ENCODE measurements at places on chromosomes 4 and X.

GRCh38 chr4:1514612-1515011 is 108.4 kb upstream of the NKX1-1 start:
- DNase-seq = no peak

GRCh38 chr4:85370400-85371032 is 104.4 kb upstream of the ARHGAP24 start:
- peak; percentile 38 for DNase-seq

DNA sequence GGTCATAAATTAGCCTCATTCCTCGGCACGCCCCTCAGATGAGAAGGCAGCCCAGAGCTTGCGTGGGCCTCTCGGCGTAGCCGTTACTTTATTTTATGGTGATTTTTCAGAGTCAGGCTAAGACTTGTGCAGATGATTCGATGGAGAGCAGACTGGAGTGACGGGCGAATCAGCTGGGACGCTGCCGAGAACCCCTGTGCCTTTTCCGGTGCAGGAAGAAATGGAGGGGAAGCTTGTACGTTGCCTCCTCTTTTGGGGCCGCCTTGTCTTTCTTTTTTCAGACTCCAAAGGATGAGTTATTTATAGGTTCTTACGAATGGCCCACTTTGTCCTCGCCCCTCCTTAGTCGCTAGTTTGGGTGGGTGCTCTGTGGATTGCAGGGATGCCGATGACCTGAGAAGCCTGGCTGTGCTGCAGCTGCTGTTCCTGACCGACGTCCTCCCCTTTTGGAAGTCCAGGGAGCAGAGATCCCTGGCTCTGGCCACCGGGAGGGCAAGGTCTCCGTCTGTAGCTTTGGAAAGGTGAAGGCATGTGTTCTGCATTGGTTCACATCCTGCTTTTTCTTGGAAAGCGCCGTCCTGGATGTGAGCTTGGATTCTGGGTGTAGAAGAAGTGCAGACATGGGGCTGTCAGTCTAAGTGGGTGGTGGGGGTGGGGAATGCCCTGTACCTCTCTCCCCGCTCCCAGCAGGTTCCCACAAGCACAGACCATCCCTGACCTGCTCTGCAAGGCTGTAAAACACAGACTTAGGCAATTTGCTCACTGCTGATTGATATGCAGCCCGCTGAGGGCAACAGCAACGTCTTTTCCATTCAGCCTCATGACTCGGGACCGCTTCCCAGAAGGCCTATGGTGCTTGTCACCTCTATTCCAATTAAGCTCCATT is 9.3 kb downstream of the SORCS2 start:
- DNase-seq = no peak

- DNase-seq = no peak
Observed at GRCh38 chr4:176189891-176190795, 5.2 kb downstream of the SPATA4 start.

- no peak for DNase-seq
Observed at GRCh38 chrX:132094164-132094563, 33.7 kb downstream of the FRMD7 start.

- no peak for DNase-seq
Observed at GRCh38 chrX:1380672-1381233, 11.2 kb downstream of the SLC25A6 start.

DNA sequence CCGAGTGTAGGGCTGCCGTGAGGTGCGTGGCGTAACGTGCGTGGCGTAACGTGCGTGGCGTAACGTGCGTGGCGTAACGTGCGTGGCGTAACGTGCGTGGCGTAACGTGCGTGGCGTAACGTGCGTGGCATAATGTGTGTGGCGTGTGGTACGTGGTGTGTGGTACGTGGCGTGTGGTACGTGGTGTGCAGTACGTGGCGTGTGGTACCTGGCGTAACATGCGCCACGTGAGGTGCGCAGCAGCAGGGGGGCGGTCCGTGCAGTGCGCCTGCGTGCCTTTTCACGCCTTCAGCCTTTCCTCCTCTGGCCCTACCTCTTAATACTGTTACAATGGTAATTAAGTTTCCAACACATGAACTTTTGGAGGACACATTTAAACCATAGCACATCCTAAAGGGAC is at the start of gene TFDP3:
TSS of gene TFDP3 (minus strand) at position 26 of the 400 bp plus-strand sequence. CDS start 95 bp downstream, outside the sequence.
- DNase-seq = no peak

- no peak for DNase-seq
Observed at GRCh38 chrX:94977986-94978385, 1304.0 kb downstream of the FAM133A start.

GRCh38 chr4:185394568-185395237 is 1.0 kb downstream of the LRP2BP start:
- no peak for DNase-seq

All from SHP77 (cell line).